ENCODE measurements at places on chromosomes 7 and 10.

DNA sequence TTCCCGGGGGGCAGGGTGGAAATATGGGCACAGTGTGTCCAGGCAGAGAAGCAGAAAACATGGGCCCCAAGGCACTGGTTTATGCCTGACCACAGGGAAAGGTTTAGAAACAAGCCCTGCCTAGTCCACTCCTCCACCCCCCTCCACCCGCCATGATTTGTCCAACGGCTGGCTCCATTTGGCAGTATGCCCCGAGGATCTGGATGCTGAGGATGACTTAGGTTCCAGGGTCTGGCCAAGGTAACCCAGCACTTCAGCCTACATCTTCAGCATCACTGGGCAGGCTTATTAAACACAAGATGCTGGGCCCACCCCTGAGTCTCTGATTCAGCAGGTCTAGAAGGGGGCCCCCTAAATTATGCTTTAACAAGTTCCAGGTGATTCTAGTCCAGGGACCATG is 121.9 kb downstream of the RALA start:
- peak; percentile 43 for DNase-seq

DNA sequence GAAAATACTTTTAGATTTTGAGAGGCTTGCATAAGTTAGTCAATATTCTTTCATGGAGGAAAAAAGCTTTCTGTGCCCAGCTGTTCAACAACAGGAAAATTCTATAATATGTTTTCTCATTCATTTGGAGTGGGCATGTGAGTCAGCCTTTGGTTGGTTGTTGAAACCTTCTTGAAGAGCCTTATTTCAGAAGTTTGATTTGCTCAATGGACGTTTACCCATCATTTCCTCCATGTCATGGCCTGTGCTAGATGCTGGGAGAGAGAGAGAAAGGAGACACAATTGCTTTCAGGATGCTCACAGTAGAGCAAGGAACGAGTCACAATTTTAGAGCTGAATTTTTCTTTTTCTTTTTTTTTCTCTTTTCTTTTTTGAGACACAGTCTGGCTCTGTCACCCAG is 181.7 kb downstream of the PRKCQ start:
- no peak for DNase-seq

DNA sequence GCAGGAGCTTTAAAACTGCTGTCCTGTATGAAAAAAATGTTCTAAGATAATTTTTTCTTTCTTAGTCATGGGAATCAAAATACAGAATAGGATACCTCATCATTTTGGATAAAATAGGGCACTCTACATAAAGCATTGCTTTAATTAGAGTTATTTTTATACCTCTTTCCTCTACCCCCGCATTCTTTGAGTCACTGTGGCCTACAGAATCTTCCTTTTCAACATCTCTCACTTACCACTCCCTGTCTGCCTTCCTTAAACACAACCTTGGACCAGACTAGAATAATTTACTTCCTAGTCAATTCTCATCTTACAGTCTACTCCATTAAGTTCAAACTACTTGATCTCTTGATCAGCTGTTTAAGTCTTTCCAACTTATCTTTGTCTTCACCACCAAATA is 462.3 kb downstream of the PHTF2 start:
- no peak for DNase-seq

DNA sequence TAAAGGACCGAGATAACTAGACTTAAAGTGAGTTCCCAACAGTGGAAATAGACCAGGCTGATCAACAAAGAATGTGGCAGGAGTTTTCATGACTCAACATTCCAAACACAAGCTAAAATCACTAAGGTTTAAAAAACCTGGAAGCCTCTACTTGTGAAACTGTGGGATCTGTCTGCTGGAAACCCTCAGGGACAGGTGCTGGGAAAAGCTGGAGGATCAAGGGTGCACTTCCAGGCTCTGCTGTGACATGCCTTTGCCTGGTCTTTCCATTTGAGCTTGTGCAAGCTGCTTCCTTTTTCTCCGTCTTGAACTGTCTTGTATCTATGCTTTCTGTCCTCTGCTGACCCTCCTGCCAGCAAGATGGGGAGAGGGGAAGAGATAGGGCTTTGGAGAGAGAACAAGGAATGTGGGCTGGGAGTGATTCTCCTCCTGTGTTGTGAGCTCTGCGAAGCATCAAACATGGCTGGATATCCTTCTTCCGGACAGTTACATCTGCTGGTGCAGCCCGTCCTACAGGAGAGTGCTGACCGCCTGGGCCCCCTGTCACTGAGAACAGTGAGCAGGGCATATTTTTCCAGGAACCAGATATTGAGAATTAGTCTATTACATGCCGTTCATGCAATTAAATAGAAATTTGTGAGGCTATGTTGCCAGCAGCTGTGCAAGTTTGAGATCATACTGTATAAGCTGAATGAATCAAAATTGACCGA is 25.5 kb downstream of the ARHGAP22 start:
- DNase-seq = no peak

DNA sequence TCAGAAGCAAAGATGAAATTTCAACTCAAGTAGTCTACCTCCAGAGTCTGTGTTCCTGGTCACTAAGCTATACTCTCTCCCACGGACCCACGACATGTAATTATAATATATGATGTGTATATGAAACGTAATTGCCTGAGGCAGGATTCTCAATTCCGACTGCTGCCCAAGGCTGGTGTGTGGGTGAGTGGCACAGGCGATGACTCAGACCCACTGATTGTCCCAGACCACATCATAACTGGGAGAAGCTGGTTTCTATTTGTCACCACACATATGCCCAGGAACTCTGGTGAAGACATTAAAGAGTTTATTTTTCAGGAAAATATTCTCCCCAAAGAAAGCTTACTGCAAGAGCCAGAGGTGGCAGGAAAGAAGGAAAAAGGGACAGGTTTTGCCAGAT is 219.3 kb downstream of the JAZF1 start:
- DNase-seq = peak; percentile 22

GRCh38 chr7:114806590-114807162 is 115.2 kb upstream of the MDFIC start:
- no peak for DNase-seq

- no peak for DNase-seq
These were observed 90.0 kb downstream of the TFEC start for GRCh38 chr7:115940460-115941060.

- no peak for DNase-seq
These were observed 66.6 kb downstream of the PWWP2B start for GRCh38 chr10:132463333-132464255.

DNA sequence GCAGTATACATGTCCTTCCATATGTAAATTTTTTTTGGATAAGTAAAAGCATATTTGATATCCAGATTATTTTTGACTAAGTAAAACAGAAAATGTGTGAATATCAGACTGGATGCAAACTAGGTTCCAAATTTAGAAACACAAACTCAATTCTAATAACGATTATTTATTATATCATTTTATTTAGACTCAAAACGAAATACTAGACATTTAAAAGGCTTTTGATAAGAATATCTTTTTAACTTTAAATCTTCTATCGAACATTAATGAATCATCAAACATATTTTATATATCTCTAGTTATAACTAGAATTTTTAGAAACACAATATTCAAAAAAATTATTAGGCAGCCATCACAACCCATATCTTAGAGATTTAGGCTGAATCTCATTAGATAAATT is 195.2 kb upstream of the KCND2 start:
- no peak for DNase-seq

DNA sequence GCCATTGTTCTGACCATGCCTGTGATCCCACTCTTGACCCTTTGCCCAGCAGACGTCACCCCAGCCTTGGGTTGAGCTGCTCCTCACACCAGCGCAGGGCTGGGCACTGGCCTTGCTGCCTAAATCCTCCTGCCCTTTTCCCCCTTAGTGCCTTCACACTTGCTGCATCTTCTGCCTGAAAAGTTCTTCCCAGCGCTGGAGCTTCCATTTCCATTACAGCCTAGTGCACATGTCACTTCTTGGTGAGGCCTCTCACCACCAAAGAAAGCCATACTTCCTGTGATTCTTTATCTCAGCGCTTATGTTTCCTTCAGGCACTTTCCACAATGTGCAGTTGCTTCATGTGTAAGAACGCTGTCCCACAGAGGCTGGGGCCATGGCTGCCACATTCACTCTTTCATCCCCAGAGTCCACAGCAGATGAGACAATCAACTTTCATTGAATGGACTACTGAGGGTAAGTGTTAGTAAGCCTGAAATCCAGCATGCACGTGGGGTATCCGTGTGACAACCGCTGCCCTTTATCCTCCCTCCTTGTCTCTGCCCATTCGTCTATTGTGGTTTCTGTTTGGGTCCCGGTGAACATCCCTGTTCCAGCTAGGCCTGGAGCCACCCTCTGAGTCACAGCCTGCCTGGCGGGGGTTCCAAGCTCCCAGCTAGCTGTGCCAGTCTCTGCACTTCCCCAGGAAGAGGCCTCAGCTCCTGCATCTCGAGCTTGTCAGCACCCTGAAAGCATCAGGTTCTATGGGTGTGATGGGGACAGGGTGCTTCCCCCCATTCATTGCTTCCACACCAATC is 37.3 kb downstream of the ADRA2A start:
- DNase-seq = no peak

GRCh38 chr10:17025444-17026295 is 103.9 kb downstream of the CUBN start:
- DNase-seq = no peak

DNA sequence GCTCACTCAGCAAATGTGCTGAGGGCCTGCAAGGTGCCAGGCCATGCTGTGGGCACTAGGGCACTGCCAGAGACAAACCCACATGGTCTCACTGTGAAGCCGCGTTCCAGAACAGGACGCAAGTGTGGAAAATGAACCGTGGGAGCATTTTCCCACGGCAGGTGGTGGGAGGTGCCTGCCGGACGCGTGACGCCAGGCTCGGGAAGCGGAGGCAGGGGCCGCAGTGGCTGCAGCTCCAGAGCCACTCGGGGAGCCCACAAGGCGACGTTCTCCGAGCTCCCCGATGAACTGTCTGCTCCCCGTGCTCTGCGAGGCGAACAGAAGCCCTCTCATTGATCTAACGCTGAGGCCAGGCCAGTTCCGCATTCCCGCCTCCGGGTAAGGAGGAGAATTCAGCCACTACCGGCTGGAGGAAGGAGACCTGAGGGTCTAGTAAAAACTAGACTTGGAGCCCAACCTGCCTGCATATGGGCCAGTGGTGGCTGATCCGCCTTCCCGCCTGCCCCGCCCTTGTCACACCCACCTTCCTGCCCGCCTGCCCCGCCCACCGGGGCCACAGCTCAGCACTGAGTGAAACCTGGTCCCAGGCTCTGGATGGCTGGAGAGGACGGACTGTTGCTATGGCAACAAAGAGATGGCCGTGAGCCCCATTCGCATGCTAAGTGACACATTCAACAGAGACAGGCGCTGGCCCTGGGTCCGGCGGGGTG is 13.1 kb downstream of the ADGRA1 start:
- DNase-seq = no peak

DNA sequence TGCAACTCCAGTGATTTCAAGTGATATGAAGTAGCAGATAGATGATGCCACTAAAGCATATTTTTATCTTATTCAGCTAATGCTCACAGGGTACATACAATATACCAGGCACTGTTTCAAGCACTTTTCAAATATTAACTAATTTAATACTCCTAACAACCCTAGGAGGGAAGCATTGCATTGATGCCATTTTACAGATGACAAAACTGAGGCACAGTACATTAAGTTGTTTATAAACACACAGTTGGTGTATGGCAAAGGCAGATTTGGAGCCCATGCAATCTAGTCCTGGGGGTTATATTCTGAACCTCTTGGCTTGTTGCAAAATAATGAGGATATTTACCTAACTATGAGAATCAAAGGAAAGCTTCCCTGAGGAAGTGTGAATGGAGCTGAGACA is 371.0 kb downstream of the SFMBT2 start:
- no peak for DNase-seq

DNA sequence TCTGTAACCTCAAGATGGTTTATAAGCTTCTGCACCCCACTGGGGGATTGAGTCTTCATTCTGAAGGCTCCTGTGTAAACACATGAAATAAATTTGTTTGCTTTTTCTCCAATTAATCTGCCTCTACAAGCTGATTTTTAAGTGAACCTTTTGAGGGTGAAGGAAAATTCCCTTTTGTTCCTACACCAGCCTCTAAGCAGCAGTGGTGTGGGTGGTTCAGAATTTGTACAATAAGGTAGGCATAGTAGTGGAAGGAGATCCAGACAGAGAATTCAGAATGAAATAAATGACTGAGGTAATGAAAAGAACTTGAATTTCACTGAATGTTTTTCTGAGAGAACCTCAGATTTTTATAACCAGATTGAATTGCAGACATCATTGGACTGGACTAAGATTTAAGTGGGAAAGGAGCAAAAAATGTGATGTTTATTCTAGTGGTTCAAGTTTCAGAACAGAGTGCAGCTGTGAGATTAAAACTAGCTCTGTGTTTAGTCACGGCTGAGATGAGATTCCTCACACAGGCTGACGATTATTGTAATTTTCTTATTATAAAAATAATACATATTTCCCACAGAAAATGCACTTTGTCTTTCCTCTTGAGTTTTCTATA is 1162.2 kb downstream of the TYW1 start:
- DNase-seq = no peak

GRCh38 chr10:102231357-102232318 is 5.5 kb downstream of the ELOVL3 start:
- no peak for DNase-seq

GRCh38 chr10:127855976-127856375 is 36.8 kb downstream of the CLRN3 start:
- DNase-seq = no peak

- DNase-seq = no peak
These were observed 84.2 kb downstream of the C10orf105 start for GRCh38 chr10:71635251-71635866.

DNA sequence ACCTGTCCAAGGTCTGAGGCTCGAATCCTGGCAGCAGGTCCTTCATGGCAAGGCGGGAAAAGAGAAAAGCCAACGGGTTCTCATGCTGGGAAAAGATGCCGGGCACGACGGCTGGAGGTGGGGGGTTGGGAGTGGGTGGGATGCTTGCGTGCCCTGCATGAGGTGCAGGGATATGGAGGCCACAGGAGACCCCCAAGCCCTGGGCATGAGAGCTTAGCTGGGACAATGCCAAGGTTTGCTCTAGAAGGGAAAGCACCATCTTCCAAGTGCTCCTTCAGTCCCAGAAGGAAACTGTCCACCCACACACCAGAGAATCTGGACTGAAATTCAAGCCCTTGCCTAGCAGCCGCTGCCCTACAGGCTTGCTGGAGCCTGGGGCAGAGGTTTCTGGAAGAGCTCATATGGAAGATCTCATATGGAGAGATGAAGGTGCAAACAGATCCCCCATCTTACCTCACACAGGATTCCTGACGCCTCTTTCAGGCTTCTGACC is 64.3 kb downstream of the ZRANB1 start:
- DNase-seq = peak; percentile 19
